ENCODE measurements at places on chromosomes 11 and 22.

GRCh38 chr11:2933375-2934020 is 4.3 kb upstream of the PHLDA2 start:
- peak; percentile 58 for DNase-seq

DNA sequence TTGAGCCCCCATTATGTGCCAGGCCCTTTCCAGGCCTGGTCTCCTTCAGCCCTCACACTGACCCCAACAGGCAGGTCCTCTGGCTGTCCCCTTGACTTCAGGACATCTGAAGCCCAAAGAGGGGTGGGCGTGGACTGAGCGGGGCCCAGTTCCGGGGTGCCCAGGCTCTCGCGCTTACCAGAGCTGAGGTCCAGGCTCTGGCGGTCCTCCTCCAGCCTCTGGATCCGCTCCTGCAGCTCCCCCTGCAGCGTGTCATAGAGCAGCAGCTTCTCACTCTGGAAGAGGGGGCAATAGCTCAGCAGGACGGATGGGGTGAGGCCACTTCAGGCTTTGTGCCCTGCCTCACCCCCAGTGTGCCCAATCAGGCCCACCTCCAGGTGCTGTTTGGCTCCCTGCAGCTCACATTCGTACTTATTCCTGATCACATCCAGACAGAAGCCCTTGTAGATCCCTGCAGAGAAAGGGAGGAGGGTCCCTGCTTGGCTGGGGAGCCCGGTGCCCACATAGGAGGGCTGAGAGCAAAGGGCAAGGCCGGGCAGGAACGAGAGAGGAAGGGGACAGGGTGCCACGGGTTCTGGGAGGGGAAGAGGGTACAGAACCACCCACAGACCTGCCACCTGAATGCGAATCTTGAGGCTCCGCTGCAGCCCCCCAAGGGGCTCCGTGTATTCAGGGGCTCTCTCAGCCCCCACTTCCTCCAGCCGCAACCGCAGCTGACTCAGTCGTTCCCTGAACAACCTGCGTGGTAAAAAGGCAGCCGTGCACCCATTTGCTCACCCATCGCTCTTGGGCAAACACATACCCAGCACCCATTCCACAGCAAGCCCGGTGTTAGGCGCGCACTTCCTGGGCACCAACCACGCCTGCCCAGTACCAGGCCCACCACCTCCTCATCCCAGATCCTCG is 4.1 kb downstream of the BRMS1 start:
- no peak for DNase-seq

DNA sequence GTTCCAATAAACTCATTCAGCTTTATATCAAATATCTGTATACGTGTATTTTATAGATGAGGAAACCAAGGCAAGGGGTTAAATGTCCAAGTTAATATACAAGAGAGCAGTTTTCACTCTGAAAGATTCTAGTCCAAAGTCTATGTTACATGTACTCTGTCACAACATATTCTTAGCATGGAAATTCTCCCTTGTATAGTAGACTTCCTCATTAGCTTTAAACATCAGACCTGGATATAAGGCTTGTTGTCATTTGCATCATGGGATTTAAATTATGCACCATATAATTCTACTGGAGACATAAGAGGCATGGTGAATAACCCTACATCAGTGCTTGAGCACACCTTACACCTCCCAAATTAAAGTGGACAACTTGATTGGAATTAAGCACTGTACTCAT is 681.9 kb upstream of the CCDC179 start:
- DNase-seq, result no peak

GRCh38 chr22:35177811-35178210 is 79.5 kb upstream of the HMGXB4 start:
- no peak for DNase-seq

- DNase-seq, result no peak
These were observed 3.3 kb downstream of the CD248 start for GRCh38 chr11:66313321-66314185.

All from central memory CD4-positive, alpha-beta T cell (primary cell).